ENCODE measurements at places on chromosomes 13 and 19.

- DNase-seq: peak; percentile 57
Observed at GRCh38 chr19:19461671-19462622, 53.4 kb downstream of the TSSK6 start.

DNA sequence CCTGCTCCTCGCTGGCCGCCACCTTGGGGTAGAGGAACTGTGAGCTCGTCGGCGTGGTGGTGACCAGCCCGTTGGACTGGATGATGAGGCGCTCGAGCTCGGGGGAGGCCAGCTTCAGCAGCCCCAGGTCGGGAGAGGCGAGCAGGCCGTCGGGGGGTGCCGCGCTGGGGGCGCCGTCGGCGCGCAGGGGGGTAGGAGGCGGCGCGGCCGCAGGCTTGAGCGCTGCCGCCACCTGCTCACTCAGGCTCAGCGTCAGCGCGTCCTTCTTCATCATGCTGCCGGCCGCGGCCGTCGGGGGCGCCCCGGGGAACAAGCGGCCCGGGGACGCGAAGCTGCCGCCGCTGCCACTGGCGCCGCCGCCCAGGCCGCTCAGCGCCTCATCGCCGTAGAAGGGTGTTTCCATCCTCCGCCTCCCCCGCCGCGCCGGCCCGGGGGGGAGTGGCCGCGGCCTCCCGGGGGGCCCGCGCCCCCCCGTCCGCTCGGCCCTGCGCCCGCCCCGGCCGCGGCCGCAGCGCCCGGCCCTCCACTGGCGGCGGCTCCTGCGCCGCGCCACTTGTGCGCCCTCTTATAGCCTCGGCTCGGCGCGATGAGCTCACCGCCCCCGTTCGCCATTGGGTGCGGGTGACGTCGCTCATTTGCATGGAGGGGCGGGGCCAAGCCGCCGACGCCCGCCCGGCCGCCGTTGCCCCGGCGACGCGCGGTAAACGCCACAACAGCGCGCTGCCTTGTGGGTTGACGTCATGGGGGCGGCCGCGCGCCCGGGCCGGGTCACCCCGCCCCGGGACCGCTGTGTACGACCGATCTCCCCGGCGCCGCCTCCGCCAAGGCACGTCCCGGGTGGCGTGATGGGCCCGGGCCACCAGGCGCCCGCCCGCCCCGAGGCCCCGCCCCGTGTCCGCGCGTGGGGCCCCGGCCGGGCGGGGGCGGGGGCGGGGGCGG is at the start of gene JUND:
Gene JUND, minus strand, starts transcription at position 541 of the 939 bp plus-strand sequence. Its CDS starts 138 bp downstream, at position 403.
- DNase-seq: peak; percentile 98

GRCh38 chr13:20141238-20142022 is 19.4 kb downstream of the GJA3 start:
- no peak for DNase-seq

DNA sequence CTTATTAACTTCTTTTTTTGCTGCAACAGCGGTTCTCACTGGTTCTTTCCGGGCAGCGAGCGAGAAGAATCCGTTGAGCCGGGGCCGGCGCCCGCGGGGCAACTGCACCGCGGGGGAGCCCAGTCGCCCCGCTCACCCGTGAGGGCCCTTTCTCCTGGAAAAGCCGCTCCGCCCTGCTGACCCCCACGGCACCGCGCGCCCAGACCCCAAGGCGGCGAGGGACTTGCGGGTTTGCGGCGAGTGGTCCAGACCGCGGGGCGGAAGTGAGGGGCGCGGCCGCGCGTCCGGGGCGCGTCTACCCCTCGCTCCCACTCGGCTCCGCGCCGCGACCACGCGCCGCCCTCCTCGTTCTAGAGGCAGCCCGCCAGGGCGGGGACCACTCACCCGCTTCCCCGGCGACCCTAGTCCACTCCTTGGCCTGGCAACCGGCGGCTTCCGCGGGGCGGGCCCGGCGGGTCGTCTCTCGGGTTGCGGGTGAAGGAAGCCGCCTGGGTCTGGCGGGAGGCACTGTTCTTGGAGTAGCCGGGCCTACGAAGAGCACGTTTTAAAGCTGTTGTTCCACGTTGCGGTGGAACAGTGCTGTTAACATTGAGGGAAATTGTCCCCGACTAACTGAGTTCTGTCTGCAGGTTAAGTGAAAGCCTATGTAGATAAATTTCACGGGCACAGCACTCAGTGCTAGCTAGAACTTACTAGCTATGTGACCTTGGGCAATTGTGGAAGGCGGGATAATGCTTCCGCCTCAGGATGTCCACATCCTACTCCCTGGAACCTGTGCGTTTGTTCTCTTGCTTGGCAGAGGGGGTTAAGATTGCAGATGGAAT is at the start of gene NEK3:
Gene NEK3, minus strand, starts transcription at position 439 of the 824 bp plus-strand sequence. CDS start 3,406 bp downstream, outside the sequence.
- peak; percentile 76 for DNase-seq

GRCh38 chr13:113917594-113918371 is 53.9 kb upstream of the GAS6 start:
- no peak for DNase-seq

GRCh38 chr19:45154064-45154827 is 6.5 kb downstream of the NKPD1 start:
- no peak for DNase-seq

DNA sequence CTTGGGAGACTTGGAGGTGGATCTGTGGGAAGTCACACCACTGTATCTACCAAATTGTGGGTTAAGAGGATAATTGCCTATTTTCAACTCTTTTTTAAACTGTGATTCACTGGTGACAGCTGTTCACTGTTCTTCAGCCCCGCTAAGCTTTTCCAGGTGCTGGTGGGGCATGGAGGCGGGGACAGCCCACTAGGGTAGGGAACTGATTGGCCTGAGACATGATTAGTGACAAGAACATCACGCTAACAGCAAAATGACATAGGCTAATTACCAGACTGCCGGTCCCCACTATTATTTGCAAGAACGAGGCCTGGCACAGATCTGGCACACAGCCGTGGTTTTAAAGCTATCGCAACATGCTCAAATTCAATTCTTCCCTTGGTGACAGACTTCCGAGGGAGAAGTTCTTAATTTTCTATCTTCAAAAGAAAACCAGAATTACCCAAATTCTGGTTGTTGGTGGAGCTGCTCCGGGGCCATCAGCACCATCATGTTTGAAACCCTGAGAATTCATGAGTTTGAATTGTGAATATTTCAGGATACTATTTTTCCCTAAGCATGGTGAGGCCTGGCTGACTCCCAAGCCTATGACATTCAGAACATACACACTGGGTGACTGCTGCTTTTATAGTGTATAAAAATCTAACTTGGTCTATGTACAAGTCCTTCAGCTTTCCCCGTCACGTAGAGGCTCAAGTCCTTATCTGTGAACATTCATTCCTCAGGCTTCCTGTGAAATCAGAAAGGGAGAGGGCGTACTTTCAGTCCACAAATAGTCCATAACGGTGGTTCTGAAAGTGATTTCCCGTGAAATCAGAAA is 17.9 kb downstream of the DOCK9 start:
- no peak for DNase-seq

- no peak for DNase-seq
Observed at GRCh38 chr13:29182216-29182615, 362.1 kb downstream of the MTUS2 start.

- DNase-seq: peak; percentile 59
Observed at GRCh38 chr19:6738787-6739389, 592 bp upstream of the TRIP10 start.

DNA sequence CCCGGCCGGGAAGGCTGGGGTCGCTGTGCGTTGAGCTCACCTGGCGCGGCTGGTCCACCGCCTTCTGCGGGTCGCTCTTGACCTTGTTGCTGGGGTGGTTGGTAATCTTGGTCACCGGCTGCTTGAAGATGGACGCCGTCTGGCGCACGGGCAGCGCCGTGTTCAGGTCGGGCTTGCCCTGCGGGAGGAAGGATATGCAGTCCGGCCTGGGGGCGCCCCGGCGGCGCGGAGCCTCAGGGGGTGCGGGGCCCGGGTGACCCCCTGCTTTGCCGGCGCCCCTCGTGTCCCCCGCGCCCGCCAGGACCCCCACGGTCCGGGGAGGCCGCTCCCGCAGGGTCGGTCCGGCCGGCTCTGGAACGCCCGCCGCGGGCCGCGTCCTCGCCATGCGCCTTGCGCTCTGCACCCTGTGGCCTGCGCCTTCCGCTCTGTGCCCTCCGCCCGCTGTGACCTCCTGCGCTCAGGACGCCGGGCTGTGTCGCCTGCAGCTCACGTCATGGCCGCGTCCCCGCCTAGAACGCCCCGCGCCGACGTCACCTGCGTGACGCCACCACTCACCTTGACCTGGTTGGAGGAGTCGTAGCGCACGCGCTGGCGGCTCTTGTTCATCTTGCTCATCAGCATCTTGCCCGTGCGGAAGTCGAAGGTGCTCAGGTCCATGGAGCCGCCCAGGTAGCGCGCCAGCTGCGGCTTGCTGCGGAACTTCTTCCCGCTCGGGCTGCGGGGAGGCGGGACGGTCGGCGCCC is 8.0 kb downstream of the MBD3 start:
- DNase-seq: no peak

- DNase-seq: no peak
Observed at GRCh38 chr13:44735806-44736205, 159.7 kb upstream of the TSC22D1 start.

- DNase-seq: no peak
Observed at GRCh38 chr13:44906713-44907112, 82.6 kb downstream of the NUFIP1 start.

DNA sequence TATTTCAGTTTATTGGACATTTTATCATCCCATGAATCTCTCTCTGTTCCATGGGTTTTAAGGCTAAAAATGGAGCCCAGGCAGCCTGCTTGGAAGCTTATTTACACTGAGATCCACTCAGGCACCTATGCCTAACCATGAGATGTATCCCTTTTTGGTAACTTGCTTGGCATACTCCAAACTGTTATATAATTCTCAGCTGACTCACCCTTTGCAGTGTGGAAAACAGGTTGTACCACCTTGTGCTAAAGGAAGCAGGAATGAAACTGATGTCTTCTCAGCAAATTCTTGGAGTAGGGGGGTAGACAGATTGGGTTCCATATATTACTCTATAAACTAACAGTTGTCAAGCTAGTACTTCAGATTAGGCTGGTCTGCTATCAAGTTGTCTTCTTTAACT is 483.6 kb downstream of the KLF5 start:
- DNase-seq: no peak

DNA sequence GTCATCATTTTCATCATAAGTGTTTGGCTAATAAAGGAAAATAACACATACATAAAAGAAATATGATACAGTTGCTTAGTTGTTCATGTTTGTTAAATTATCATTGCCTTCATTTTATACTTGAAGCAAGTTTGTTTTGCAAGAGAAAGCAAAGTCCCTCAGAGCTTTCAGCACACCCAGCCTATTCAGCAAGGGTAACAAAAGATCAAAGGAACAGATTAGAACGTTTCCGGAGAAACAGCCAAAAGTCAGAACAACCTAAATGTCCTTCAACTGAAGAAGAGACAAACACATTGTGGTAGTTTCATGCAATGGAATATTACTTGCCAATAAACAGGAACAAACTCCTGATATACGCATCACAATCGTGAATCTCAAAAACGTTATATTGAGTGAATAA is 380.7 kb downstream of the MZT1 start:
- no peak for DNase-seq

DNA sequence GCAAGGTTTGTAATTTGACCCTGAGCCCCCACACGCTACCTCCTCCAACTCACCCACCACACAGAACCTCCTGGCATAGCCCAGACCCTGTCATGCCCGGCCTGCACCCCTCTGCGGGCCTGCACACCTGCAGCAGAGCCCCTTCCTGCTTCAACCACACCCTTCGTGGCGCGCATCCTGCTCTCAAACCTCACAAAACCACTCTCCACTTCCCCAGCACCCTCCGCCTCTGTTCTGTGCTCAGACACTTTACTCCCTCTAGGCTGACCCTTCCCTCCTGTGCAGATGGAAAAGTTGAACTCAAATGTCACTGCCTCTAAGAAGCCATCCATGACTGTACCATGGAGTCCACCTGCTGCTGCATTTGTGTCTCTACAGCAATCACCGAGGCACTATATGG is 28.5 kb downstream of the FAAP24 start:
- DNase-seq: peak; percentile 66

DNA sequence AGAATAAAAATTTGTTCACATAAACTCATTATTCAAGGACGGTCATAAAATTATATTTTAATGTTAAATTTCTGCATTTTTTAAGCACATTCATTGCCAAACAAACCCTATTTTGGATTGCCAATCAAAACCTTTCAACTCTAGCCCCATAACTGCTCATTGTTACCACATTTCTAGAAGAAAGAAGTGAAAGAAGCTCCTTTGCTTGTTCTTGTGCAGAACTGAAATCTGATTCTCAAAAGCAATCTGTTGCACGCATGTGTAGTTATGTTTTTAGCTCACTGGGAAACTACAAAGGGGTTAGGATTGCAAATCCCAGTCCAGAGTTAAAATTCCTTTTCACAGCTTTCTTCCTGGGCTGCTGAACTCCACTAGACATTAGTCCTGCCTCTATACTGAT is 109.5 kb upstream of the MIR17HG start:
- no peak for DNase-seq

- no peak for DNase-seq
Observed at GRCh38 chr19:35357867-35358573, at the start of gene FFAR3. TSS of gene FFAR3 (plus strand) at chr19:35358460. CDS start at chr19:35358891, 431 bp downstream.

DNA sequence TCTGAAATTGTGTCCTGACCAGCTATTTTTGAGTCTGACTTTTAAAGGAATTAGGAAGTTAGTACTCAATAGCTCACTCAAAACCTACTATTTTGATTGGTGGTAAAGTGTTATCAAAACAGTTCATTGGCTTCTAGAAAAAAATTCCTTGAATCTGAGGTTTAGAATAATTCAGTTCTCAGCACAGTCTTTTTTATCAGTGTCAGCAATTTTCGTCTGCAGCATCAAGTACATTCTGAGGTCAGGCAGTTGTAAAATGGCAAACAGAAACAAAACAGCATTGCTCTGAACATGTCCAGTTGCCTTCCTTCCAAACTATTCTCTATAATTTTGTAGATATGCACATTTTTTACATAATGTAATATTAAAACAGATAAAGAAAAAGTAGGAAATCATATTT is 1644.1 kb downstream of the SLITRK5 start:
- no peak for DNase-seq

DNA sequence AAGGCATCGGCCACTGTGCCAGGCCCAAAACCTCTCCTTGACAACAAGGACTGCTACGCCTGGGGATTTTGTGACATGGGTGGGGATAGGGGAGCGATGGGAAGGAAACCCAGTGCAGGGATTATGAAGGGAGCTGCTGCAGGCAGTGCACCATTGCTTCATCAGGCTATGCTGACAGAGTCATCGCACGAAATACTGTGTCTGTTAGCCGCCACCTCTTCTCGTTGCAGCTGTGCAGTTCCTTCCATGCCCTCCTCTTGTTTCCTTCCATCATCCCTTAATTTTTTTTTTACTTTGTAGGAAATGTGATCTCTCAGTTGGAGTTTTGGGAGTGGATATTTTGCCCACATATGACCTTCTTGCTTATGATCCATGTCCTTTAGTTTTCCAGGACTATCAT is 178.7 kb downstream of the RFC3 start:
- no peak for DNase-seq

GRCh38 chr19:11337080-11337479 is 2.4 kb downstream of the RAB3D start:
- DNase-seq: no peak

GRCh38 chr19:1079566-1080111 is 12.7 kb downstream of the ARHGAP45 start:
- peak; percentile 88 for DNase-seq

DNA sequence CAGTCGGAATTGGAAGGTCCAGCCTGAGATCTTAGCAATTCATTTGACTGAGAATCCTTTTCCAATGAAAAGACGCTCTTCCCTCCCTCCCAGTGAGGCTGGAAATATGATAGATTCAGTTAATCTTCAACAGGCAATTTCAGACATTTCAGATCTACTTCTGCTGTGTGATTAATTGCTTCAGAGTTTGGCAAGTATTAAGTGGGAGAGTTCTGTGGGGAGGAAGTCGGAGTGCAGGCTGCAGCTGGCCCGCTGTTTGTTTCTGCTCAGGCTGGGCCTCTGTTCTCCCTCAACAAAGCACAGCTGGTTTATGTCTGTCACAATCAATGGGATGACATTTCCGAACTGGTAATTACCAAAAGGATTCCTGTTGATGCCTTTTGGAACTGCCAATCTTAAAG is 178.2 kb downstream of the NDFIP2 start:
- no peak for DNase-seq
